Left cardiac atrium (tissue), 4 donors: ENCODE measurements at places on chromosomes 3 and 15. TPM values are rescaled to one million over a fixed set of nuclear protein-coding genes. Genes with fewer than 3 reads are reported as not detected.

The CCDC54 gene
- not detected for total RNA-seq

The CFAP100 gene
- not detected for total RNA-seq

The SV2B gene
- 1.8 TPM for total RNA-seq

The LIPH gene
- total RNA-seq, result 0.13 TPM

The GRK7 gene
- not detected for total RNA-seq

The RETNLB gene
- not detected for total RNA-seq

The ARHGAP11A gene
- total RNA-seq, result 2.6 TPM

The CA12 gene
- total RNA-seq, result 5.4 TPM

DNA sequence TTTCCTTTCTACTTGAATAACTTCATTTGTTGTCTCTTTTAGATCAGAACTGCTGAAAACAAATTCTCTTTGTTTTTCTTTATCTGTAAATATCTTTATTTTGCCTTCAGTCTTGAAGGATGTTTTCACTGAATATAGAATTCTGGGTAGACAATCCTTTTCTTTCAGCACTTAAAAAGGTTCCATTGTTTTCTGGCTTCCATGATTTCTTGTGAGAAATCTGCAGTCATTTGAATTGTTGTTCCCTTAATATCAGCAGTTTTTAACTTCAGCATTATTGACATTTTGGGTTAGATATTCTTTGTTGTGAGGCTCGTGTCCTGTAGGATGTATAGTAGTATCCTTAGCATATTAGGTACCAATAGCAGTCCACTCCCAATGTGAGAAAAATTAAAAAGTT is 65.8 kb downstream of the SV2B start:
- DNase-seq, result no peak

- DNase-seq, result peak; percentile 27
Measured at GRCh38 chr15:86879250-86880229, 799.9 kb downstream of the AGBL1 start.

DNA sequence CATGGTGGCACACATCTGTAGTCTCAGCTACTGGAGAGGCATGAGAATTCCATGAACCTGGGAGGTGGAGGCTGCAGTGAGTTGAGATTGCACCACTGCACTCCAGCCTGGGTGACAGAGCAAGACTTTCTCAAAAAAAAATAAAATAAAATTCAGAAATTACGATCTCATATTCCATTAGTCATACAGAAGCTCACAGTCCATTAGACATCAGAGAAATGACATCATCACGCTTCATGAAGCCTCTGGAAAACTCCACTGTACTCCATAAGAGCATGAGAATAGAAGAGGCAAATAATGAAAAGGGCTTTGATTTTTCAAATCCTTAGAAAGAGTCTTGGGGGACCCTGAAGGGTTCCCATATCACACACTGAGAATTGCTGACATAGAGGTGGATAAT is 145.0 kb upstream of the MITF start:
- no peak for DNase-seq

DNA sequence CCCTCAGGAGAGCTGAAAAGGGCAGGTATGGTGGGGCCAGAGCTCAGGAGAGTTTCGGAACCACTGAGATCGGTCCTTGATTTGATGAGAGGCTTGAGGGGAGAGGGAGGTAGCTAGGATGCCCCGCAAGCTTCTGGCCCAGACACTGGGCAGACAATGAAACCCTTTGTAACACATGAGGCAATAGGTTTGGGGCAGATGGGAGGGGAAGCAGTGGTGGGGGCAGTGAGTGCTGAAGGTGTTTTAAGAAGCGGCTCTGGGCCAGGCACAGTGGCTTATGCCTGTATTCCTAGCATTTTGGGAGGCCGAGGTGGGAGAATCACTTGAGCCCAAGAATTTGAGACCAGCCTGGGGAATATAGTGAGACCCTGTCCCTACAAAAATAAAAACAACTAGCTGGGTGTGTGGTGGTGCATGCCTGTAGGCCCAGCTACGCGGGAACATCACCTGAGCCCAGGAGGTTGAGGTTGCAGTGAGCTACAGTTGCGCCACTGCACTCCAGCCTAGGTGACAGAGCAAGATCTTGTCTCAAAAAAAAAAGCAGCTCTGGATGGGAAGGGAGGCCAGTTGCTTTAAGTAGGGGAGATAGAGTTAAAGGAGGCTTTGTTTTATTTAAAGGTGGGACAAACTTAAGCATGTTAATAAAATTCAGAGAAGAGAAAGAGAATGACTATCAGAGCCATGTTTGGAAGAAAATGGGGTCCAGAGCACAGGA is 9.6 kb upstream of the SNX22 start:
- DNase-seq, result no peak

DNA sequence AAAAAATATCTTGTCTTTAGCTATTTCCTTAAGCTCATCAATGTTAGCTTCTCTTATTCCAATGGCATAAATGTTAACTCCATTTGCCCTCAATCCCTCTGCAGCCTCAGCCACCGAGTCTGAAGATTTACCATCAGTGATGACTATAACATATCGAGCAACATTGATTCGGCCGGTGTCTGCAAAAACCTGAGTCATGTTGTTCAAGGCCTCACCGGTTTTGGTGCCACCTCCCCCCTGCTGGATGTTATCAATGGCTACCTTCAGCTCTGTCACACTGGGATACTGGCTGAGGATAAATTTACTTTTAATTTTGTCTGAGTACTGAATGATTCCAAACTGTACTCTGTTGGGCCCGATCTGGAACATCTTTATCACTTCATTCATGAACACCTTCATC is 41.0 kb upstream of the CAPN7 start:
- no peak for DNase-seq

DNA sequence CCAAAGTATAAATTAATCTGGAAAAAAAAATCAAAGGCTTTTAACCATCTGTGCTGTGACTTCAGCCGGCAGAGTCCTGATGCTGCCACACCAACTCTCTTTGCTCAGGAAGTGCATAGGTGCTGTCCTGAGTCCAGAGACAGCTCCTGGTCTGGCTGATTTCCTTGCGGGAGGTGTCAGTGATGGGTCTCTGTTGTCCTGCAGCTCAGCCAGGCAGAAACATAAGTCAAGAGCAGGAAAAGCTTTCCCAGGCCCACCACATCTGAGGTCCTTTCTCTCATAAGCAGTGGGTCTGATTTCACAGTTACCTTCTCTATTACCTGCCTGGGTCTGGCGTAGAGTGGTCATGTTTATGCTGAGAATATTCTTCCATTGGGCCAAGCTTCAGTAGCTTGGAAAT is 19.4 kb downstream of the CHST2 start:
- DNase-seq, result no peak

DNA sequence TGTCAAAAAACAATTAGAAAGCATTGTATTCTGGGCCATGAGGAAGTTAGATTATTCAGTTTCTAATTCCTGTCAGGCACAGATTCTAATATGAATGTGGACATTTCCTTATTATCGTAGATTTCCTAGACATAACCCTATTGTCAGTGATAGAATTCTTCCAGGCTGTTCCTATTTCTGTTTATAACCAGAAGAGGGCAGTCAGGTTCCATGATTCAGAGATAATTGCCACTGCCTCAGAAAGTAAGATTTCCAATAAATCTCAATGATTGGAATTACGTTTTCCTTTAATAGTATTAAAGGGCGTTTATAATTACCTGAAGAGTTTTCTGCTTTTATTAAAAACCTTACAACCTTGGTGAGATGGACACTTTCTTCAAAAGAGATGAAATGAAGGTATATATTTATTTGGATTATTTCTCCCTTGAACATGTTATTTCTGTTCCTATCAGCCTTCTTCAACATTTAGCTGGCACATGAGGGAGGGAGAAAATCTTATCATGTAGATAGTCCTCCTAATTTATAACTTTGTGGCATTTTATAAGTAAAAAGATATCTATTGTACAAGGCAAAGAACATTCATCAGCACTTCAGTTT is 439.2 kb downstream of the MCTP2 start:
- DNase-seq, result no peak

GRCh38 chr3:83048556-83048955 is 1287.1 kb upstream of the GBE1 start:
- no peak for DNase-seq

GRCh38 chr15:47340571-47340920 is 376.8 kb upstream of the SEMA6D start:
- no peak for DNase-seq

- DNase-seq, result no peak
Measured at GRCh38 chr15:45102226-45102625, 11.7 kb downstream of the DUOX2 start.

DNA sequence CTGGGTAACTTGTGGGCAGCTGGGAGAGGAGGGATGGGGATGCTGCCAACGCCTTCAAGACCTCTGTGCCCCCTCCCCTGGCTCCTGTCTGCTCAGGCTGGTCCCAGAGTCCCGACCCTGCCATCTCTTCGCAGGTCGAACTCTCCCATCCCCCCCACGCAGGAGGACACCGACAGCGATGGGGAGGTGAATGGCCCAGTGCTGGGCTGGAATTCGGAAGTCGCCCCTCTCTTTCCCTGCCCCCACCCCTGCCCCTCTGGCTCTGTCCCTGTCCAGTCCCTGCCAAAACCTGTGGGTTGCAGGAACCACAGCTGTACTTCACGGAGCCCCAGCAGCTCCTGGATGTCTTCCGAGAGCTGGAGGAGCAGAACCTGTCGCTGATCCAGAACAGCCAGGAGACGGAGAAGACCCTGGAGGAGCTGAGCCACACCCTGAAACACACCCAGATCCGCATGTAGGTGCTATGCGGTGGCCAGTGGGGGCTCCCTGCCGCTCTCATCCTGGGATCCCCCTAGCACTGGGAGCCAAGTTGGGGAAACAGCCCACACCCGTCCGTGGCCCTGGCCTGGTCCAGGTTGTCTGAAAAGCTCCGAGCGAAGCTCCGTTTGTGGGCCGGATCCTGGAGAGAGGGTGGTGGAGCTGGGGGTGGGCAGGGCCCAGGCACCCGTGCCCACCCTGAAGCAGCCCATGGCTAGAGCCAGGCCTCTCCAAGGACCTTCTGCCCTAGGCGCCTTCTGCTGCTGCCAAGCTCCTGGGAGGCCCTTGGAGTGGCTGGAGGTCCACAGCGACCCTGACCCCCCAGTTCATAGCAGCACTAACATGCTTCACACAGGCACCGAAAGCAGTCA is 28.7 kb downstream of the CFAP100 start:
- no peak for DNase-seq

DNA sequence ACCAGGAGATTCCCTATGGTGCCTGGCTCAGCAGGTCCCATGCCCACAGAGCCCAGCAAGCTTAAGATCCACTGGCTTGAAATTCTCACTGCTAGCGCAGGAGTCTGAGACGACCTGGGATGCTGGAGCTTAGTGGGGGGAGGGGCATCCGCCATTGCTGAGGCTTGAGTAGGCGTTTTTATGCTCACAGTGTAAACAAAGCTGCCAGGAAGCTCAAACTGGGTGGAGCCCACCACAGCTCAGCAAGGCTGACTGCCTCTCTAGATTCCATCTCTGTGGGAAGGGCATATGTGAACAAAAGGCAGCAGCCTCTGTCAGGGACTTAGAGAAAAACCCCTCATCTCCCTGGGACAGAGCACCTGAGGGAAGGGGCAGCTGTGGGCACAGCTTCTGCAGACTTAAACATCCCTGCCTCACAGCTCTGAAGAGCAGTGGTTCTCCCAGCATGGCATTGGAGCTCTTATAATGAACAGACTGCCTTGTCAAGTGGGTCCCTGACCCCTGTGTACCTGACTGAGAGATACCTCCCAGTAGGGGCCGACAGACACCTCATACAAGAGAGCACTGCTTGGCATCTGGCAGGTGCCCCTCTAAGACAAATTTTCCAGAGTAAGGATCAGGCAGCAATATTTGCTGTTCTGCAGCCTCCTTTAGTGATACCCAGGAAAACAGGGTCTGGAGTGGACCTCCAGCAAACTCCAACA is 231.5 kb upstream of the SETMAR start:
- no peak for DNase-seq
